Caudate nucleus (tissue), 63 donors: ENCODE measurements at places on chromosomes 16 and 17.
A peak's percentile ranks its signal among the peaks of the same experiment; 100 is the strongest.

- no peak for DNase-seq
Observed at GRCh38 chr17:32265192-32265923, at the start of gene RHBDL3. RHBDL3 (plus strand) TSS chr17:32265832; CDS start chr17:32266190, 358 bp downstream.

DNA sequence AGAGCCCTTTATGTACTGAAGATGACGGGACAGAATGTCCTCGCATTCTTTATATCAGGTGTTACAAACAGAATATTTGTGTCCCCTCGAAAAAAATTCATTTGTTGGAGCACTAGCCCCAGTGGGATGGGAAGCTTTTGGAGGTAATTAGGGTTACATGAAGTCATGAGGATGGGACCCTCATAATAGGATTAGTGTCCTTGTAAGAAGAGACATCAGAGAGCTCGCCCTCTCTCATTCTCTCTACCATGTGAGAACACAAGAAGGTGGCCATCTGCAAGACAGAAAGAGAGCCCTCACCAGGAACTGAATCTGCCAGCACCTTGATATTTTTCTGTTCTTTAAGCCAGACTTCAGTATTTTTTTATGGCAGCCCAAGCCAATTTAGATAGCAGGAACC is 72.4 kb downstream of the SLC39A11 start:
- DNase-seq, result no peak

DNA sequence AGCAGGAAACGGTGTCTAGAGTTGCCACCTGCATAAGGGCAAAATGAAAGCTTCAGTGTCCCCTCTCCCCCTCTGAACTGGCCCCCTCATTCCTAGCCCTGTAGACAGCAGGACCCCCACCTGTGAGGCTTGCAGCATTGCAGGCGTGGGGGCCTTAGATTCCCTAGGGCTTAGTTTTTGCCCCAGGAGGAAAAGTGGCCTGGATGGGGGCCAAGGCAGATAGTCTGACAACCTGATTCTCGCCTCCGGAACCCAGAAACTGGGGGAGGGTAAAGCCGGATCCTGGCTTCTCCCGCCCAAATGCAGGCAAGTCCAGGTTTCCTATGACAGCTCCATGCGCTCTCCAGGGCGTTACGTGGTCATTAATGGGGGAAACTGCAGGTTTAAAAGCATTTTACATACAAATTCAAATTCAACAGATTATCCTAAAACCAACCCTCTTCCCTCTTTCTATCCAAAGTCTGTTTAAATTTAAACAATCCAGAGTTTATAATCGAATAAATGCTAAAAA is 678 bp upstream of the HOXB6 start:
- DNase-seq, result no peak

- DNase-seq, result no peak
Observed at GRCh38 chr16:14510939-14511799, 118.9 kb downstream of the PARN start.

GRCh38 chr16:49701789-49702494 is 154.0 kb downstream of the ZNF423 start:
- DNase-seq, result no peak

- DNase-seq, result no peak
Observed at GRCh38 chr16:23125277-23125676, 24.0 kb downstream of the USP31 start.

GRCh38 chr16:84498859-84499620 is 5.4 kb downstream of the MEAK7 start:
- DNase-seq, result no peak

- DNase-seq, result no peak
Observed at GRCh38 chr16:24976971-24977677, 38.0 kb downstream of the ARHGAP17 start.

DNA sequence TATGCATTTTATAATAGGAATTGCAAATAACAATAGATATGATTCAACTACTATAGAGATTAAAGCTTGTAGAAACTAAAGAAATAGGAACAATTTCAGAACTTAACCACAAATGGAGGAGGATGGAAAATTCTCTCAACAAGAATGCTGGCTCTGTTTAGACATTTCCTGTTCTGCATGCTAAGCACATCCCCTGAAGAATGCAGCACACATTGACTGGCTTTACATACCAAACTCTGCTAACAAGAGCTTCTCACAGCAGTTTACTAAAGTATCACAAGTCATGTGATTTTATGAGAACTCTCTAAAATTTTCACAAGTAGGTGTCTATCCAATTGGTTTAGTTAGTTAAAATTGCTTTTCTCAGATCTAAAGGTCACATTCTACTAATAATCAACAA is 85.2 kb downstream of the SPAG9 start:
- peak; percentile 33 for DNase-seq

DNA sequence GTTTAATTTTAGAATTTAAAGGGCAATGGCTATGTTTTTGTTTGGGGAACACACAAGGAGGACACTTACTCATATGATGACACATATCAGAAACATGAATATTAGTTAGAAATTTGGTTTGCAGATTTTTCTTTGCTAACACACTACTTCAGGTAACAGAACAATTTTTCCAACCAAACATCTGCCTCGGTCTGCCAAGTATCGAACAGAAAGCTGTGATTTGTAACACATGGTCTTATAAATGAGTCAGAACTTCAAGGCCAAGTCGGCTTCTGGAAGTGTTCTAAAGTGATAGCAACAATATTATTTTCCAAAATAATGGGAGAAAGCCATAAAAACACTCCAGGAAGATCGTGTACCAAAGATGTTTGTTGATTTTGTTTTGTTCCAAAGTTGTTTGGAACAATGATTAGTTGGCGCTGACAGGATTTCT is 75.9 kb upstream of the PMFBP1 start:
- no peak for DNase-seq

GRCh38 chr17:14886200-14886739 is 378.9 kb downstream of the PMP22 start:
- DNase-seq, result no peak

DNA sequence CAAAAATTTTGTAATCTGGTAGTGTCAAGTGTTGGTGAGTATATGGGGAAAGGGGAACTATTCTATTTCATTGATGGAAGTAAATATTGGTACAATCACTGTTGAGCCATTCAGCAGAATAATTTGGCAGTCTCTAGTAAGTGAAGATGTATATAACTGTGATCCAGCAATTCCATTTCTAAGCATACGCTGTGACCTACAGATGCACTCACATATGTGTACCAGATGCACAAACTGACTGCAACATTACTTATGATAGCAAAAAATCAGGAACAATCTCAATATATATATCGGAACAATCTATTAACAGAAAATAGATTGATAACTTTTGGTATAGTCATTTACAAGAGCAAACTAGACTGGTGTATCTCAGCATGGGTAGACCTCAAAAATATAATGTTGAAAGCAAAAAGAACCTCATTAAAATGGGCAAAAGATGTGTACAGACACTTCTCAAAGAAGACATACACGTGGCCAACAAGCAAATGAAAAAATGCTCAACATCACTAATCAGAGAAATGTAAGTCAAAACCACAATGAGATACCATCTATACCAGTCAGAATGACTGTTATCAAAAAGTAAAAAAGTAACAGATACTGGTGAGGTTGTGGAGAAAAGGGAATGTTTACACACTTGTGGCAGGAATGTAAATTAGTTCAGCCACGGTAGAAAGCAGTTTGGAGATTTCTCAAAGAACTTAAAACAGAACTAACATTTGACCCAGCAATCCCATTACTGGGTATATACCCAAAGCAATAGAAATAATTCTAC is 20.7 kb downstream of the ADAP2 start:
- DNase-seq, result no peak

- DNase-seq, result no peak
Observed at GRCh38 chr17:49387498-49388289, 25.6 kb upstream of the ZNF652 start.

GRCh38 chr17:45906927-45907622 is 12.7 kb downstream of the MAPT start:
- no peak for DNase-seq

DNA sequence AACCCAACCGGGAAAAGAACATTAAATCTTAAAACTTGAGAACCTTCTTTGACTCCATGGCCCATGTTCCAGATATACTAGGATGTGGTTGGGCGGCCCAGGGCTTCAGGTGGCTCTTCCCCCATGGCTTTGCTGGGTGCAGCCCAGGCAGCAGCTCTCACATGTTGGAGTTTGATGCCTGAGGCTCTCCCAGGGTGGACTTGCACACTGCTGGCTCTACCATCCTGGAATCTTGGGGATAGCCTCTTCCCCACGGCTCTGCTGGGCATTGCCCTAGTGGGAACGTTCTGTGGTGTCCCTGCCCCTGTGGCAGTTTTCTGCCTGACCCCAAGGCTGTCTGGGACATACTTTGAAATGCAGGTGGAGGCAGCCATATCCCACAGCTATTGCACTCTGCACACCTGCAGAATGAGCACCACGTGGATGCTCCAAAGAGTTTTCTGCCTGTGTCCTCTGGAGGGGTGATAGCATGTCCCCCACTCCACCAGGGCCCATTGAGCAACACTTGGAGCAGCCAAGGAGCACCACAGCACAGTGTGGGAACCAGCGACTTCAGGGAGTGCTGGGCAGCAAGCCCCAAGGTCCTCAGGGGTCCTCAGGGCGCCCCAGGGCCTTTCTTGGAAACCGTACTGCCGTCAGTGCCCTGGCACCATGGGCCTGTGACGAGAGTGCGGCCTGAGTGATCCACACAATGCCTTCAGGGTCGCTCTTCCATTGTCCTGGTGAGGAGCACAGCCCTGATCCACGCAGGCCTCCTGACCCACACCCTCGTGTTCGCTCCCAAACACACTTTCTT is 70.8 kb downstream of the GOSR1 start:
- DNase-seq, result no peak

- no peak for DNase-seq
Observed at GRCh38 chr17:43011728-43012472, 5.3 kb downstream of the IFI35 start.

DNA sequence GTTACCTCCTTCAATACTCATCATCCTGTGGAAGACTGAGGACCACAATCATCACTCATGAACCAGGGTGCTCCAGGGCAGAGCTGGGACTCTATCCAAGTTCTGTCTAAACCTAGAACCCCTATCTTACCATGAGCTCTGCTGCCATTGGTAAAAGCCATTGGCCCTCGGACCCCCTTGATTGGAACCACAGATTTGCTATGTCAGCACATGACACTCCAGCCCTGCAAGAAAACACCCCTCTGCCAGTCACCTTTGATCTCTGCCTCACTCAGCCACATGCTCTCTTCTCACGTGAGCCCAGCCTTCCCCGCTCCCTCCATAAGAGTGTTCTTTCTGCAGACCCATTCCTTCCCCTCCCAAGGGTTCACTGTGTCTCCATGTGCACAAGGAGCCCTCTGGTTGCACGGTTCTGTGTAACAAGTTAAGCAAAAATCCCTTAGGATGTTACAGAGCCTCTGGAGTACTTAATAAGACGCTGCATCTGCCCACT is 468.8 kb upstream of the DYNLRB2 start:
- no peak for DNase-seq

- no peak for DNase-seq
Observed at GRCh38 chr16:9580025-9580424, 488.6 kb downstream of the HAPSTR1 start.

DNA sequence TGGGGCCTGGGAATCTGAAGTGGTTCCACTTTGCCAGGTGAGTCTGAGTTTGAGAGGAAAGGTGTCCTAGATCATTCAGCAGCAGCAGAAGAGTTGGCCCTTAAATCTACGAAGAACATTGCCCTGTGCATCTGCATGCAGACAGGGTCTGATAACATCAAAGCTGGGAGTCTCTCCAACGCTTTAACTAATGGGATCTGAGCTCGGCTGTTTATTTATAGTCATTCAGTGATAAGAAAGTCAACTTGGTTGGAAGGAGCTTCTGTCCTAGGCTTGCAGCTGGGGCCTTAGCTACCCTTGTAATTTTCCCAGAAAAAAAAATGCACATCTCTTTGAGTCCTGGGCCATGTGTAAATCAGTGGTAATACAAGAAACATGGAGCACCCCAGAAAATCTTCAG is 418.0 kb upstream of the HSBP1 start:
- no peak for DNase-seq

- DNase-seq, result no peak
Observed at GRCh38 chr17:79335456-79335855, 260.8 kb downstream of the ENGASE start.

- DNase-seq, result no peak
Observed at GRCh38 chr16:29891525-29892457, 7.6 kb downstream of the SEZ6L2 start.

- no peak for DNase-seq
Observed at GRCh38 chr16:83903751-83904150, 4.8 kb downstream of the MLYCD start.

DNA sequence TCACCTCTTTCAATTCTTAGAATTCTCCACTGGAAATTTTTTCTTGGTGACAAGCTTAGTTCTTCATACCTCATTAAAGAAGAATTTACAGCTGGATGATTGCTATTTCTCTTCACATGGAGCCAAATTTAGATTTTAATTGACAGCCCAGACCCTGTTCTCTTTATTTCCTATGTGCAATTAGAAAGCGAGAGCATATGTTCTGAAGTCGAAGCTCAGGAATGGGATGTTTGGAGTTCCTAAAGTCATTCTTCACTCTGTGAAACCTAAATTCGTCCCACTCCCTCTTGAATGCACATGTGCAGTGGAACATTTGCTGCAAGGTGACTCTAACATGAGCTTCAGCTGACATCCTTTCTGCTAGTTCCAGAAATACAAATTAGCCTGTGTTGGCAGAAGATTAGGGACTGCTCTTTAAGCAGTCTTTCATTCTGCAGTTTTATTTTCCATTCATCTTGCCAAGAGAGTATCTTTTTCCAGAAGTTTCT is 129.3 kb upstream of the KCNJ16 start:
- no peak for DNase-seq

GRCh38 chr16:79284766-79285165 is 315.8 kb downstream of the MAF start:
- no peak for DNase-seq

- no peak for DNase-seq
Observed at GRCh38 chr17:65745241-65745640, 183.8 kb upstream of the AXIN2 start.

DNA sequence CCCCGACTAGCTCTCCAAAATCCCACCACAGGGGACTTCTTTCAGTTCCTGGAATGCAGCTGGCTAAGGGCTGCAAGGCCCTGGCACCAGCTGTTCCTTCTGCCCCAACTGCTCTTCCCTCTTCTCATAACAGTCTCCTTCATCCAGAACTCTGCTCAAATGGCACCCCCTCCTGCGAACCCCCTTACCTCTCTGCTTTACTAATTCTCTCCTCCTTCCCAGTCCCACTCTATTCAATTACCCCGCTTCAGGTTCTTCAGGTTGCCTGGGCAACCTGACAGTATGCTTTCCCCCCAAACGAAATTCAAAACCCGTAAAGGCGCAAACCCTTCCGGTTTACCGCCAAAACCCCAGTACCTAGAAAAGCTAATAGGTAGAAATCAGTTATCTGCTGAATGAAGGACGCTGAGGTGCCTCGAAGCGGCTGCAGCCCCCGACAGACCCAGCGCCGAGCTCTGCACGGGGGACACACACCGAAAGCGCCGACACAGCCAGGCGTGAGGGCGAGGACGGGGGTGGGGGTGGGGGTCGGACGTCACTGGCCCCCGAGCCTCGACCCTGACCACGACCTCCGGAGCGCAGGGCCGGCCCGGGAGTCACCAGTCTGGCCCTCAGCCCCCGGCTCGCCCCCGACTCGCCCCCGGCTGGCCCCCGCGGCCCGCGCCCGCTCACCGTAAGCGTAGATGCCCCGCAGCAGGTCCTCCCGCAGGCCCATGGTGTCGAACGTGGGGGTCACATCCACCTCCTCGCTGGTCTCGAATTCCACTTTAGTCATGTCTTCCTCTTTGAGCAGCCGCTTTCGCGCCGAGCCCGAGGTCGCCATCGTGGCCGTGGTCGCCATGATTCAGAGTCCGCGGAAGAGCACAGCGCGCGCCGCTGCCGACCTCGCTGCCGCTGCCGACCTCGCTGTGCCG is 550 bp downstream of the EIF4A3 start:
- no peak for DNase-seq
